ENCODE measurements at places on chromosomes 7 and 10. TPM values are rescaled to one million over a fixed set of nuclear protein-coding genes. Genes with fewer than 3 reads are reported as not detected.

PNLIPRP3 gene
- not detected for total RNA-seq

CYP26C1 gene
- total RNA-seq, result not detected

CUBN gene
- 0.89 TPM for total RNA-seq

PSMC2 gene
- 143 TPM for total RNA-seq

CYP2C18 gene
- not detected for total RNA-seq

EPO gene
- total RNA-seq, result not detected

PNLIPRP1 gene
- not detected for total RNA-seq

TBC1D12 gene
- 4.0 TPM for total RNA-seq

NODAL gene
- total RNA-seq, result not detected

DDC gene
- not detected for total RNA-seq

CYP2C9 gene
- total RNA-seq, result not detected

OR2A1 gene
- under 0.01 TPM for total RNA-seq

ZNF485 gene
- 3.7 TPM for total RNA-seq

NEURL1 gene
- 0.15 TPM for total RNA-seq

SUV39H2 gene
- total RNA-seq, result 17.5 TPM
